Pons (tissue), 1 donor: ENCODE measurements at places on chromosomes 3 and 15.

DNA sequence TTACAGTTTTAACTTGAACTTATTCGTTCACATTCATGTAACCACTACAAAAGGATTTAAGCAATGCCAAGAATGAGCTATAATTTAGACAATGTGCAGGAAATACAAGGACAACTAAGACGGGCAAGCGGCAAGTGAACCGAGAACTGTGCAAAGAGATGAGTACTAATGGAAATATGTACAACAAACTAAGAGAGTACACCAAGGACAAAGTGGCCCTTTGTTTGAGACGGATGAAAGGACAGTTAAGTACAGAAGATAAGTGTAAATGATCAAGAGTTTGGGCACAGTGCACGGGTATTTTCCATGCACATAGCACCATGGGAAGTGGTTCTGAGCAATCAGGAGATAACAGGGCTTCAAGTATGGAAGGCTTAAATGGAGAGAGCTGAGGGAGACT is 281.7 kb downstream of the ROBO2 start:
- DNase-seq, result no peak

- DNase-seq, result peak; percentile 25
Measured at GRCh38 chr3:71389911-71390573, 193.5 kb downstream of the FOXP1 start.

- no peak for DNase-seq
Measured at GRCh38 chr3:12148183-12148940, 10.3 kb downstream of the TIMP4 start.

GRCh38 chr3:29637068-29637467 is 356.2 kb downstream of the RBMS3 start:
- no peak for DNase-seq

GRCh38 chr3:88398581-88398980 is 248.8 kb downstream of the C3orf38 start:
- DNase-seq, result no peak
